ENCODE measurements at places on chromosomes 2 and 18.

DNA sequence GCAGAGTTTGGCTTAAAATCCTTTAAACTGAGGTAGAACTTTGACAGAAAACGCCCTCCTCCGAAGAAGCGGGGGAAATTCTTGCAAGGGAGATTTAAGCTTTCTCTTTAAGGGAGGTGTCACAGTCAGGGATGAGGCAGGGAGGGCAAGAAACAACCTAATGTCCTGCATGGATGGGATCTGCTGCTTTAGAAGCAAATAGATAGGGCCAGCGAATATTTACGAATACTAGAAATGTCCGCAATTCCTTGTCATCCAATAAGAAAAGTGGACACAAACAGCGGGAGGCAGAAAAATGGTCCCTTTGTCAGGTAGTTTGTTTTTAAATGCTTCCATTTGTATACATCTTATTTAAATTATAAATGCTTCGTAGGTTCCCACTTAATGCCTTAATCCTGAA, 12.0 kb downstream of the MEIS1 start:
- DNase-seq, result no peak

DNA sequence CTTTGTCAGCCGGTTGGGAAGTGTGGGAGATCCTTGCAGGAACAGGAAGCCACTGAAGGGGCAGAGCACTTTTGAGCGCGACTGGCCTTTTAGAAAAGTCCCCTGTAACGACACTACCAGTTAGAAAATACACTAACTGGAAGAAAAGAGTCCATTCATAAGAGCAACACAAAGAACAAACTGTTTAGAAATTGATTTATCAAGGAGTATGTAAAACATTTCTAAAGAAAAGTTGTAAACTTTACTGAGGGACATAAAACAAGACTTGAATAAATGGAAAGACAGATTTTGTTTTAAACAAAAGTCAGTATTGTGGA, 29.8 kb upstream of the POMC start:
- no peak for DNase-seq

DNA sequence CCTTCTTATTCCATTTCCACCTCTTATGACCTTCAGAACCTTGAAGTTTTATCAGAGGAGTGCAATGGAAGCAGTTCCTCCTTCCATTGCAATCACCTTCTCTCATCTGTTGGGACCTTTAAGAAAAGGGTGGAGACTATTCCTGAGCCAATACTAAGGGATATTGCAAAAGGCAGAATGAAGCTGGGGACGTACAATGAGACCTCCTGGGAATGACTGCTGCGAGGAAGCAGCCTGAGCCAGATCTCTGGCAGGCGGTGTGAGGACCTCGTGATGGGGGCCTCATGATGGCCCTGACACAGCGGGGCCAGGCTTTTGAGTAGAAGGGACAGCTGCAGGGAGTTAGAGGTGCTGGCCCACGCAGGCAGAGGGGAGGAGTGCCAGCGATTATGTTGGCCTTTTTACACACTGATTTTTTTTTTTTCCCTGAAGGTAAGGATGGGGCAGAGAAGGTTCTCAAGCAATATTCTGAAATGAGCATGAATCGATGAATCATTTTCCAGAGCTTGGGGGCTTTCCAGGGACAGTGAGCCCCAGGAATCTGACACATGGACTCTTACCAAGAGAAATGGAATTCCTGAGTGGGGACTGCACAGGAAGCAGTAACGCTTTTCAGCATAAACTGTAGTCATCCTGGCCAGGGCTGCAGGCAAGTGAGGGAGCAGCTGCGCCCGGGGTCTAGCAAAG, 40.0 kb upstream of the LAPTM4A start:
- peak; percentile 97 for DNase-seq

DNA sequence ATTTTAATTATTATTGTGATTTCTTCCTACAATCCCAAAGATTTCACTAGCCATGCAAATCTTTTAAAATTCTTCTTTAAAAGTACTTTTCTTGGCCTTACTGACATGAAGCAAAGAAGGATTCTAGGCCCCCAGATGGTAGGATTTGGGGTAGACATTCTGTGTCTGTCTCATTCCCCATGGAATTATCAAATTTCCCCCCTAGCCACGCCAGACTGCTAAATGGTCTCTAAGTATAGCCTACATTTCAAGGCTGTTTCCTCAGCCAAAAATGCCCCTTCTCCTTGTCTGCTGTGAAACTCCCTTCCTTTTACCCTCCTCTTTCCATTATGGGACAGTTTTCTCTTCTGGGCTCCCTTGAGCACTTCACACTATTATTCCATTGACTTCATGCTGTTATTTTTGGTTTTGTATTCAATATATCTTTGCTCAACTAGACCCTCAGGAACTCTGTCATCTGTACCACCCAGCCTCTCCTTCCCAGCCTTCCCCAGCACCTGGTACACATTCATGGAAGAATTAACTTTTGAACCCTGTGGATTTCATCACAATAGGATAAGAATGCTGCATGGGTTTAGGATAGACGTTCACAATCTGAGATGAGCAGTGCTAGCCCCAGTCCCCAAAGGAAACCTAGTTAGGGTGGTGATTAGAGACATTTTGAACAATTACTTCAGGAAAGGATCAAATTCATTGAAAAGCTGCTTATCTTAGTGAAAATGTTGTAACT, 21.5 kb upstream of the CYP1B1 start:
- DNase-seq, result peak; percentile 69

DNA sequence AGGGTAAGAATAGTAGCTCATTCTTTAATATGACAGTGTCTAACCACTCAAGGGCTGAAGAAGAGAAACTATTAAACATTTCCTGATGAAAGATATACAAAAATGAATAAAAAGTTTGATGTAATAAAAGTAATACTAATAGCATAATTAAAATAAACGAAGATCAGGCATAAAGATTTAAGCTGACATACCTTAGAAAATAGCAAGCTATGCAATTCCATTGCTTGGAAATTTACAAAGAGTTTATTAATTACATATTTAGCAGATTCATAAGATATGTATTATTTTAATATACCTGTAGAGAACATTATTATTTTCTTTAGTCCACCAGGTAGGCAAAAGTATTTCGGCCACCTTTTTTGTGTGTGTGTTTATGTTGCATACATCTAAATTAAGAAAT, 229.4 kb downstream of the GCA start:
- no peak for DNase-seq

DNA sequence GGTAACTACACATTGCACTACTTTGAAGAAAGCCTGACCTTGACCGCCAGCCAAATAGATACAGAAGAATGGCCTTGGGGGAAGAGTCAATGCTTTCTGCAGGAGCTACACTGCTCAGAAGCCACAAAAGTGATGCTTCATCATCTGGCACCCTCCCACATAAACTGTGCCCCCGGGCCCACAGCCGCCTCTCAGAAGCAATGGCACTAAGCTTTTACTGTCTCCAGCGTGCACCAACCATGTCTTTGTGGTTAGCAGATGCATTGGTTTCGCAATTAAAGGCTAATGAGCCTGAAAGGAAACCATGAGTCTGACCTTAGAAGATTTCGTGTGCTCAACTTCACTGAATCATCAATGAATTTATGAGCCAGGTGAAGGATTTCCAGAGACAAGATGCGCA, 209.4 kb upstream of the TRIB2 start:
- peak; percentile 82 for DNase-seq

DNA sequence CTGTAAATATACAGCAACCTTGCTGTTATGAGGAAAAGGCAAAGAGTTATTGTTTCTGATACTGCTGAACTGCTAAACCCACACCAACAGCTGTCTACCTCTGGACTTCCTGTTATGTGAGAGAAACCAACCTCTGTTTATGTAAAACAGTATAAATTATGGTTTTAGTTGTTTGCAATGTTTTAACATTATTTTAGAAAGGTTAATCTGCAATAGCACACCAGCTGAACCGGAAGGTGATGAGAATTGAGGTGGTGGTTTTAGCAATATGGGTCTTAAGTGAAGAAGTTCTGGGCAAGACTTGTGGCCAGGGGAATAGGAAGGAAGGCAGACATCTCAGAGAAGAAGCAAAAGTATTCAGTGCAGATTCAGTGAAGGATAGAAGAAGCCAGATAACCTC, 237.8 kb downstream of the PLCL1 start:
- no peak for DNase-seq

DNA sequence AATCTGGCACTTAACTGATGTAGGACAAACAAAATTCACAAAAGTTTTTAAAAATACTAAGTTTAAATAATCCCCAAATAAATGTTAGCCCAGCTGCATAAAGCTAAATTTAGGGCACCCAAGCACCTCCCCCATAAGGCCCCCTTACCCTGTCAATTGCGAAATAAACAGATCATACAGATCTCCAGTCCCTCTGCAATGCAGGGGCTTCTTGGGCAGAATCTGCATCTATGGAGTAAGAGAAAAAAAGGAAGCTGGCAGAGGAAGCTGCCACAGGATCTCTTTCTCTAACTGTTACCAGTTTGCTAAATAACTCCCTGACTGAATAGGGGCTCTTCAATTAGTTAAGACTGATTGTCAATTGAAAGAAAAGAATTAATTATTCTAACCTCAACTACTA, 117.7 kb downstream of the MEMO1 start:
- DNase-seq, result no peak

DNA sequence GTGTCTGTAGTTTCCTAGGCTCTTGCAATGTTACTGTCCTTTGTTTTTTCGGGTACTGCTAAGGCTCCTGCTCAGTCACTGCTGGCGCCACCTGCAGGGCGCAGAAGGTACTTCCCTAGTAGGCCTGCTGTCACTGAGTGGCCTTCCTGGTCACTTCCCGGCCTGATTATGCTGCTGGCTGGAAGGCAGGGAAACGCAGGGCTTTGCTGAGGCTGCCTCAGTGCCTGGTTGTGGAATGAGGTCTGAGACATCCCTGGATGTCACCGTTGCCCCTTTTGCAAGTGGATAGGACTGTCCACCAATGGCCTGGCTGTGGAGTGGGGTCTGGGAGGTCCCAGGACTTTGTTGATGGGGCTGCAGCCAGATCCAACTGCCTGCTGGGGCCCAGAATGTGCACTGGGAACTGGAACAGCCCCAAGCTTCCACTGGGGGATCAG, 13.1 kb downstream of the DAW1 start:
- DNase-seq, result peak; percentile 59

DNA sequence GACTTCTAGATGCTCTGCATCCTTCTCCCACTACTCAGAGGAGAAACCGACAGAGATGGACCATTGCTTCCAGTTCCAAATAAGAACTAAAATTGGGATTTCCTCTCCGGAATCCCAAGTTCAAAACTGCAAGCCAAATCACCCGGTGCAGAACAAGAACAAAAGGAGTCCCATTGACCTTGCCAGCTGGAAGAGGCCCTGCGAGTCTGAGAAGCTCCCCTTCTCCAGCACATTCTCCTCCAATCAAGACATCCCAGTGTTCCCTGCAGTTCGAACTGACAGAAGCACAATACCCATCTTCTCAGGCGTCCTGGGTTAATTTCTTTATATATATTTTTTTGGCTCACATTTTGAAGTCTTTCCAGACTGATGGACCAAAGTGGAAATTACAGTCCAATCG, 195.3 kb upstream of the MEIS1 start:
- no peak for DNase-seq

- DNase-seq, result no peak
Observed at GRCh38 chr2:15446961-15447360, 114.2 kb downstream of the NBAS start.

DNA sequence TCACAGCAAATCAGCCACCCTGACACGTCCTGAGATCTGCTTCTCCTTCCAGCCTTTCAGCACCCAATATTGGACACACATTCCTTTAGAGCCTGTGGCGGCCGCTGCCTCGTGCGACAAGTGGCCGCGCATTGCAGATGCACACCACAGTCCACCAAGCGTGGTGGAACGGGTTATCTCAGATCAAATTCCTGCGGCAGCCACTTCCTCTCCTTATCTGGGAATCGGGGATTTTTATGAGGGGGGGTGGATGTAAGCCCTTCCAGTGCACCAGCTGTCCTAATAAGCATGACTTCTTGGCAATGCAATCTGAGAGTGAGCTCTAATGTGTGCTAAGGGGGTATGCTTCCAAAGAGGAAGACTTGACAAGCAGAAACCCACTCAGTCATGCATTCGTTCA, 18.3 kb upstream of the BMP10 start:
- no peak for DNase-seq

DNA sequence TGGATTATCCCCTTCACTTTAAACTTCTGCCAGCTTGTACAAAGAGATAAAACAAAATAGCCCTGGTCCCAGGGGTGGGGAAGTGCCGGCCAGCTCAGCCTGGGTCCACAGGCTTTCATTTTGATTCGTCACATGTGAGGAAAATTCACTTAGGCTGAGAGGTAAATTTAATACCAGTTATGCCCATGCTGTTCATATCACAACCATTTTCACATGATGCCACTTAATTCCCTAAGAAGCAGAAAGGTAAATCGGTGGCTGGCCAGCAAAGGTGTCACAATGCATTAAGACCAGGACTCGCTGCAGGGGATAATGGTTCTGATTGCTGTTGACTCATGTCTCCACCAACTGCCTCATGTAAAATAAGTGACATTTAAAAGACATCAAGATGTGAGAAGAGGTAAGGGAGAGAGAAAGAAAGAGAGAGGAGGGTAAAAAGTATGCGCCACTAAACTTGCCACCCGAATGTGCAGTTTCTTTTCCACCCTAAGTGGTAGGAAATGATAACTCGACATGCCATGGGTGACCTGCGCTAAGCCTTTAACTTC, 261.0 kb upstream of the SIX3 start:
- DNase-seq, result no peak

- DNase-seq, result peak; percentile 45
Observed at GRCh38 chr2:18750672-18751554, 161.5 kb upstream of the NT5C1B start.

- DNase-seq, result peak; percentile 90
Observed at GRCh38 chr2:157748371-157749142, 119.9 kb upstream of the ACVR1C start.

GRCh38 chr2:220544049-220544448, 916.6 kb downstream of the SLC4A3 start:
- DNase-seq, result no peak

- DNase-seq, result no peak
Observed at GRCh38 chr18:44920441-44920840, 239.8 kb downstream of the SETBP1 start.

- no peak for DNase-seq
Observed at GRCh38 chr2:232377319-232377718, 1.2 kb upstream of the ALPP start.

- DNase-seq, result no peak
Observed at GRCh38 chr2:186772579-186772978, 76.4 kb downstream of the ZSWIM2 start.

GRCh38 chr2:66832646-66833435, 397.9 kb downstream of the MEIS1 start:
- no peak for DNase-seq

GRCh38 chr2:207936380-207936779, 88.9 kb downstream of the PLEKHM3 start:
- DNase-seq, result no peak

DNA sequence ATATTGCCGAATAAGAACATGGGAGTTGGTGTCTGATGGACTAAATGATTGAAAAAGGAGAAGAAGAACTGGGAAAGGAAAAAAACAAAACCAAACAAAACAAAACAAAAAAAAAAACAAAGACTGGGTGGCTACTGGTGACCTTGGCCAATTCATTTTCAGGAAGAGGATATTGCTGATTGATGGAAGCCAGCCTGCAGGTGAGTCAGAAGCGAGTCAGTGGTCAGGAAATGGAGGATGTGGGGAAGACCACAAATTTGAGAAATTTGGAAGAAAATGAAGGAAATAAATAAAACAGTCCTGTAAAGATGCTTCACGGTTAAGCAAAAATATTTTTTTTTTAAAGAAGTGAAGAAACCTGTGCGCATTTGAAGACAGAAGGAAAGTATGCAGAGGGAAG, 296.9 kb downstream of the ZNF521 start:
- DNase-seq, result peak; percentile 70
